ENCODE measurements at places on chromosomes 6 and 20. TPM values are rescaled to one million over a fixed set of nuclear protein-coding genes. Genes with fewer than 3 reads are reported as not detected.

- no peak for DNase-seq
Measured at GRCh38 chr20:17768271-17768670, 68.5 kb downstream of the BANF2 start.

DNA sequence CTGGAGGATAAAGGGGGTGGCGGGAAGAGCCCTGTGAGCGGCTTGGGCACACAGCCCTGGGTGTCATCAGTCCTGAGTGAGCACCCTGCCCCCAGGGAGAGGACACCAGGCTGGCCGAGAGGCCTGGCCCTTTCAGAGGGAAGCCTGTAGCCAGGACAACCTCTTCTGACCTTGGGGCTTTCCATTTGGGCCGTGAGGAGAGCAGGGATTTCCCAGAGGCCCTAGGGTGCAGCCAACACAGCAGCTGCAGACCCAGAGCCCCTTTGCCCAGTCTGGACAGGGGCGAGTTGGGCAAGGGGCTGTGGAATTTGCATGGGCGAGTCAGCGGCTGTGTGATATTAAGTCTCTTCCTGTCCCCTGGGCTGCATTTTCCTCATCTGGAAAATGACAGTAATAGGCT, 6.3 kb downstream of the MAP1LC3A start:
- no peak for DNase-seq

The PNRC1 gene
- 66.2 TPM for total RNA-seq

The LGSN gene
- total RNA-seq: 17.1 TPM

The LEMD2 gene
- 39.6 TPM for total RNA-seq

GRCh38 chr20:35370751-35371150, 41.0 kb downstream of the UQCC1 start:
- no peak for DNase-seq

DNA sequence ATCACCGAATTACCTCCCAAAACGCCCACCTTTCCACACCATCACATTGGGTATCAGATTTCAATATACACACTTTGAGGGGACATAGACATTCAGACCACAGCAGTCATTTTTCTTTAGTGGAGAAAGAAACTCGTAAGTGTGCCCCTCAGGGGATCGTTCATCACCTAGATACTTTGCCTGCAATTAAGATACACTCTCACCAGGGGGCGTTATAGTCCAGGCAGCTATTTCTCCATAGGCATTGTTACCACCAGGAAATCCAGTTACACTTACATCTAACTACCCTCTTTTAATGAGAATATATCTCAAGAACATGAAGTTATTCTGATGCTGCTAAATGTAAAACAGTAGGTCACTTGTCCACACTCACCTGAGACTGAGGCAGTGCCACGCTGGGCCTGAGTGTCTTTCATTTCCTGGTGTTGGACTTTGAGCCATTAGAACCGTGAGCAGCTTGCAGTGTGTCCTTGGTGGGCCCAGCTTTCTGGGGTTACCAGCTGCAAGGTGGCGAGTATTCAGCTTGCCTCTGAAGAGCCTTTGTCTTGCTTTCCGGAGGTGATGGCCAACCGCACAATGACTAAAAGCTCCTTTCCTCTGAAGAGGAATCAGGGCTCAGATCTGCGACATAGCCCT, 35.1 kb upstream of the UNC93A start:
- DNase-seq: no peak

GRCh38 chr6:20702366-20702765, 168.1 kb downstream of the CDKAL1 start:
- no peak for DNase-seq

Measured in NCI-H460 (cell line).